ENCODE measurements at places on chromosomes 11 and 22.
A peak's percentile ranks its signal among the peaks of the same experiment; 100 is the strongest.

DNA sequence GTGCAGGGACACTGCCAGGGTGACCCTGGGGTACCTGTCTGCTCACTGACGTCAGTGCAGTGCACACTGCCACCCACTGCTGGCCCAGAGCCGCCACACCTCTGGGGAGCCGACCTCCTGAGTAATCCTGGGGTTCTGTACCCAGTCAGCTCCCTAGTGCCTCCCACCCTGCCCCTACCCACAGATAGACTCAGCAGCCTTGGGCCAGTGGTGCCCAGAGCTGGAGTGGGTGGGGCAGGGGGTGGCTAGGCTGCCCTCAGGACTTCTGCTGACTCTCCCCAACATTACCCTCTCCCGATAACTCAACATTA, 5.8 kb downstream of the NRXN2 start:
- no peak for DNase-seq

- DNase-seq: no peak
Observed at GRCh38 chr11:74212533-74212932, 41.4 kb downstream of the PPME1 start.

GRCh38 chr11:100757646-100758045, 70.6 kb downstream of the ARHGAP42 start:
- DNase-seq: no peak

- DNase-seq: peak; percentile 82
Observed at GRCh38 chr11:35483131-35483820, 42.1 kb downstream of the PAMR1 start.

DNA sequence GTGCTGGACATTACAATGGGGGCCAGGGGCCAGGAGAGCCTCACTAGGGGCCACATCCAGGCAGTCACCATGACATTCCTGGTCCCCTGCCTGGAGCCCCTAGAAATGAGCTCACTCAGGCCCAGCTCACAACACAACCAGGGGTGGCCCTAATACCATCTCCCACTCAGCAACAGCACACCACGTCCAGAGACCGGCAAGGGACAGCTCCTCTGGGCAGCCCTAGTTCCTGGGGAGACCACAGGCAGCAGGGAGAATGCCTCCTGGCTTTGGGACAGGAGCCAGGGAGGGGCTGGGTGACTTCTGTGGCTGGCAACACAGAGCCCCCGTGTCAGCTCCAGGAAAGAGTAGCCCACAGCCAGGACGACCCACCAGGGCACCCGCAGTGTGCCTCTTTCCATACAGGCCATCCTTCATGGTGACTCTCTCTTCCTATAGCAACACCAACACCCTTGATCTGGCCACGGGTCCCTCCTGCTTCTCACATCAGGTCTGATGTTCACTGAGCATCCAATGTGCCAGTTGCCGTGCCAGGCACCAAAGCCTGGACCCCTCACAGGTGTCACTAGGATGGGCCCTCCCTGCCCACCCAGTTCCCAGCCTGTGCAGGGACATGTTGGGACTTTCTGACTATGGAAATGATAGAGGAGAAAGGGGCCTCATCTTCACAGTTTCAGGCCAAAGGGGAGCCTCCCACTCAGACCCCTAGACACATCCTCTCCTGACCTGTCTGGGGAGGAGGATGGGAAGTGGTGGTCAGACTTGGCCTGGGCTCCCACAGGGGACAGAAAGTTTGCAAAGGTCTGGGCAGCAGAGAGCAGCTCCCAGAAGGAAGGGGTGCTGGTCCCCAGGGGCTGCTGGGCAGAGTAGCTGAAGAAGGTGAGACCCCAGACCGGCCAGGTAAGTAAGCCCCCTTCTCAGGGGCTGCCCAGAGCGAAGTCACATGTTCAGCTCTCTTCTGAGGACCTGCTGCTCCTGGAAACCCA, 43.2 kb downstream of the IGLL5 start:
- DNase-seq: no peak

- DNase-seq: no peak
Observed at GRCh38 chr11:57463671-57464538, 3.6 kb downstream of the RTN4RL2 start.

DNA sequence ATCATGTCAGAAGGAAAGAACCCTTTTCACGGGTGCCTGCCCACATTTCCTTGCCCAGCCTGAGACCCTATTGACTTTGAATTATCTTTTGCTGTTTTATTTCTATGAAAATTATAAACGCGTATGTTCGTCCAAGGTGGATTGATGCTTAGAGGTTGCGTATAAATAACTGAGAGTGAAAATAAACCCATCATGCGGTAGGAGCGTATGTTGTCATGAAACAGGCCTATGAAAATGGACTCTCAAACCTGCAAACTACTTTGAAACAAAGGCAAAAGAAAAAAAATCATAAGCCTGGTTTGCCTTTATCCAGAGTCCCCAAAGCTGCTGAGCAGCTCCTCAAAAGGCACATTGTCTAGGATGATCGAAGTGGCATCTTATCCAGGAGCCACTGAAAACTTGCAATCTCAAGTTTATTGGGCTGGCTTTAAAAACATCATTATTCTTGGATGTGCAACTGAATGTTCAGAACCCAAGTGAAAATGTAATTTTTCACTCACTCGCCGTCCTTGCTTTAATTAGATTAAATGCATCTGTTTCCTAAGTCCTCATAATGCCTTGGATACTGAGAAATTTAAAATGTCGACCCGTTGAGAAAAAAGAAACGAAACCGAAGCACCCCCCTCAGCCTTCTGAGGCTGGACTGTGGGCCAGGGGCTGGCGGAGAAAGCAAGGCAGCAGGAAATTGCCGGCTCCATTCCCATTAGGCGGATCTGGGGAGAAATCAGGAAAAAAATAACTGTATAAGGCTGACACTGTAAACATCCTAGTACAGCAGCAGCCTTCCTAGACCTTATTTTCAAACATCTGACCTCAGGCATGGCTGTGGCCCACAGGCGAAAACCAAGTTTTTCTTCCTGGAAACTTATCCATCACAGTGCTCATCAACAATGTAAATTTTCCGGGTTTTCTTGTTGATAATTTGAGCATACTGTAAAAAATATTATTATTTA, 82.9 kb upstream of the PPARA start:
- DNase-seq: no peak

GRCh38 chr11:86664930-86665329, 7.5 kb downstream of the ME3 start:
- DNase-seq: no peak

- no peak for DNase-seq
Observed at GRCh38 chr11:114019046-114019445, 40.5 kb upstream of the ZBTB16 start.

- peak; percentile 52 for DNase-seq
Observed at GRCh38 chr11:72224564-72225410, at the start of gene INPPL1. Gene INPPL1, plus strand, starts transcription at chr11:72224767. Its CDS starts 218 bp downstream, at chr11:72224985.

DNA sequence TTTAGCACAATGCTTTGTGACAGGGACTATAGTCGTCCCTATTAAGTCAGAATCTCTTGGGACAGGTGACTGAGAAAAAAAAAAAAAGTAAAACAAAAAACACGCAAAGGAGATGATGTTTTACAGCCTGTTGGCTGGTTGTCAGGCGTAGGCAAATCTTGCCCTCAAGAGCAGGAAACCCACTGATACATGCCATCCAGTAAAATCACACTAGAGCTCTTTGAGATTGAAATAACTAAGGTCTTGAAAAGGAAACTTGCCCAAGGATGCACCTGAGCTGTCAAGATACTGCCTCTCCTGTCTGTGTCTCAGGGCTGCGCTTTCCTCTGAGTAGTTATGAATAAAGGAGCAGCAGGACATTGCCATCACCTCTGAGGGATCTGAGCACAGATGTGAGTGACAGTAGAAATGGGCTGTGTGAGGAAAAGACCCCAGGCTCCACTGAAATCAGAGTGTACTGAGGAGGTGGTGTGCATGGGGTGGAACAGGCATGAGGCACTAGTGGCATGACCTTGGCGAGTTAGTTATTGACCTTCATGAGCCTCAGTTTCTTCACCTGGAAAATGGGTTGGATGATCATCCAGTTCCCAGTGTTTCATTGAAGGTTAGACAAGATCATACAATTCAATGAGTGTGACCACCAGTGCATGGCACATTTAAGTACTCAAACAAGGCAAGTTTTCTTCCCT, 23.3 kb downstream of the MICAL2 start:
- DNase-seq: no peak

DNA sequence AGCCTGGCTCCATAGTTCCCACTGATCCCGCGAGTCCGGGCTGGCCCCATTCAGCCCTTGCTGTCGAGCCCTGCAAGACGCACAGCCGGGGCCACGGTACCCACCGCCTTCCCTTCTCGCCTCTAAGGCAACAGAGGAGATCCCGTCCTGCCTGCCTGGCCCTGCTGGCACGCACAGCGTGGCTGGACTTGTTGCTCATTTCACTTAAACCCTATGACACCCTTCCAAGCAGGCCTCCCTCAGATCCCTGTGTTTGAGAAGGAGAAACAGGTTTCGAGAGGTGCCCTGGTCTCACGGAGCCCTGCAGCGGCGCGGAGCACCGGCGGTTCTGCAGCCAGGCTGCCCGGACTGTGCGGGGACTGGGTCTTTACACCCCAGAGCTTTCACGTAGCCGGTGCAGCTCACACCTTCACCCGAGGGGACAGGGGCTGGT, 1048.4 kb downstream of the BRD1 start:
- no peak for DNase-seq

DNA sequence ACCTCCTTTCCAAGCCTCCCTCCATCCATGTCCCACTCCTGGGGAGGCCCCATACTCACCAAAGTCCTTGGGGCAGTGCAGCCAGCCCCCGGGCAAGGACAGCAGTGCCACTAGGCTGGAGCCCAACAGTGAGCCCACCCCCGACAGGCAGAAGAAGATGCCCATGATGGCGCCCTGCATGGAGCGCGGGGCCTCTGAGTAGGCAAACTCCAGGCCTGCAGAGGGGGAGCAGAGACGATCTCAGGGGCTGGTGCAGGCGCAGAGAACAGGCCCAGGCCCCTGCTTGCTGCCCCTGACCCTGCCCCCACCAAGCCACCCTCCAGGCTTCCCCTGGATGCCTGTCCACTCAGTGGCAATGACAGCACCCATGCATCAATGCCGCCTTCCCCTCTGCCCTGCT, 13.6 kb downstream of the TMEM132A start:
- DNase-seq: no peak

DNA sequence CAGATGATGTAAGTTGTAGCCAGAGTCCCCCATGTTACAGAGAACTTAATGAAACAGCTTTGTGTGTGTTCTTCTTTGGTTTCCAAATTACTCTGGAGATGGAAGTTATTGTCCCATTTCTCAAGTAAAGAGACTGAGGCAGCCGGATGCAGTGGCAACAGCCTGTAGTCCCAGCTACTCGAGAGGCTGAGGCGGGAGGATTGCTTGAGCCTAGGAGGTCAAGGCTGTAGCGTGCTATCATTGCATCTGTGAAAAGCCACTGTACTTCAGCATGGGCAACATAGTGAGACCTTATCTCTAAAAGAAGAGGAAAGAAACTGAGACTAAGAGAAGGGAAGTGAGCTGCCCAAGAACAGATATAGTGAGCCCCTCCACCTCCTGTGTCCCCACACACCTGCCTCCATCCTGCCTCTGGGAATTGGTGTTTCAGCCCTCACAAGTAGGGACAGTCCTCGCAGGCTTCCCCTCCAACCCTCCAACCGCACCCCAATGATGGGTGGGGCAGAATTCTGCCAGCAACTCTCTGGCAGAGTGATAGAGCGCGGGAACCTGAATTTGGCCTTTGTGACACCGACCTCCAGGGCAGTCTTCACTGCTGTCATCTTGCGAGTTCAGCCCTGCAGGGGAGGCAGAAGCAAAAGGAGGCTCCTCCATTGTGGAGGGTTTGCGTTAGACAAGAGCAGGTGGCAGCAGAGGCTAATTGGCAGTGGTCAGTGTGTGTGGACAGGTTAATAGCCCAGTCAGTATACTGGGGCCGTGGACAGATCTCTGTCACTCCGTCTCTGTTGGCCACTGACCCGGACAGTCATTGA, 1.6 kb downstream of the PDXP start:
- no peak for DNase-seq

GRCh38 chr11:121023848-121024751, at the start of gene TBCEL:
Gene TBCEL, plus strand, starts transcription at chr11:121024102. Its CDS starts 21,589 bp downstream, at chr11:121045691.
- DNase-seq: peak; percentile 77

- DNase-seq: no peak
Observed at GRCh38 chr11:20762980-20763379, 93.6 kb downstream of the NELL1 start.

GRCh38 chr11:108672113-108672512, 7.2 kb downstream of the DDX10 start:
- DNase-seq: peak; percentile 84

DNA sequence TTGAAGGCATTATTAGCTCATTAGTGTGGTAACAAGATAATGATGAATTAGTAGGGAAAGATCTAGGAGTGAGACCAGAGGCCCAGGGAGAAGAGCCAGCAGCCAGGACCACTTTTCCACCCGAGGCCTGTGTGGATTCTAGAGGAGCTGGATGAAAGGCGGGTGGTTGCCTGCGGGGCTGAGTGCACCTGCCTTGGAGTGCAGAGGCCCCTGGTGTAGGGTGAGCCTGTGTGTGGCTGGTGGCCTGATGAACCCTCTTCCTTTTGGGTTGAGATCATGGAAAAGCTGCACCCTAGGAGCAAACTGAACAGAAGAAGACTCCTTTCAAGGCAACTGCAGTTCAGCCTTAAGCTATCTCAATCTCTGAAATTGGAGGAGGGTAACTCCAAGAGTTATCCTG, 5.9 kb upstream of the TP53AIP1 start:
- DNase-seq: no peak

DNA sequence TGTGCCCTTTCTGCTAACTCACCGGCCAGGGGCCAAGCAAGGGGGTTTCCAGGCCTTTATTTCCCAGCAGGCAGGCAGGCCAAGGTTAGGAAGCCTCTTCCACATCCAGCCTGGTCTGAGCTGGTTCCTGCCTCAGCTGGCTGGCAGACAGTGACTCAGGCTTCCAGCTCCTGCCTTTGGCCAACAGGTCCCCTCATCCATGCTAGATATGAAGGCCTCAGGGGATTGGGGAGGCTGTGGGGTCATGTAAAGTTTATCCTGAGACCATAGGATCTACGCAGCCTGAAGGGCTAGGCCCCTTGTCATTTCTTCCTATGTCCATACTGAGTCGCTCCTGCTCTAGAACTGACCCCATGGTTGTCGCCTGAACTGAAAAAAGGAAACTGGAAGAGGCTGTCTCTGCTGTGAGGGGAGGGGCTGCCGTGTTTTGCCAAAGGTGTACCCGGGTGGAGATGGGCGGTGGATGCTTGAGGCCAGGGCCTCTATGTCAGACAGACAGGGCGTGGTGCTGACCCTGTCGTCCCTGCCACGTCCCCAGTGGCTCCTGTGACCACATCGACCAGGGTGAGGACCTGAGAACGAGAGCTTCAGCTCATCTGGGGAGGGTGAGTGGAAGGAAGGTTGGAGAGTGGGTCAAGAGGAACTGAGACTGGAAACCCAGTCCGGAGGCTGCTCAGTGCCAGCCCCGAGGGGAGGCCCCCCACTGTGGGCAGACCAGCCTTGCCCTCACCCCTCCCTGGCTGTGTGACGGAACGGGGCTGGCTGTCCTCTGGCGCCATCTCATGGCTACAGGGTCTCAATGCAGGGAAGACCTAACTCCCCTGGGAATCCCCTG, 17.0 kb downstream of the P2RY6 start:
- peak; percentile 79 for DNase-seq

- no peak for DNase-seq
Observed at GRCh38 chr22:22988150-22988549, 82.2 kb upstream of the GNAZ start.

DNA sequence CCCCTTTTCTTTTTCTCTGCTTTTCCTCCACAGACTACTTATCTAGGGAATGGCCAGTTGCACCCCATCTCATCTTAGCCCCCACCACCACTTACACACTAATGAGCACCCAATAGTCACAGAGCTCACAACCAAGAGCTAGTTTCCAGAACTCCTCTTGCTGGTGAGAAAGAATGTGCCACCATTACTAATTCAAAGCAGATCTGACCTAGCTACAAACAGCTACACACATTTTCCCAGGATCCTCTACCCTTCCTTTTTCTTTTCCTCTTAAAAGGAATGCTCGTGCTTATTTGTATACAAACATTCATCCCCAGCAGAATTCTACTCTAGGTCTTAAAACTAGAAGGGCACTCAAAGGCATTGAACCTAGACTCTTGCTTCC, 136.8 kb downstream of the CD44 start:
- no peak for DNase-seq

Measured in iris pigment epithelial cell (primary cell).